ENCODE measurements at places on chromosomes 2 and 18. TPM values are rescaled to one million over a fixed set of nuclear protein-coding genes. Genes with fewer than 3 reads are reported as not detected.

DNA sequence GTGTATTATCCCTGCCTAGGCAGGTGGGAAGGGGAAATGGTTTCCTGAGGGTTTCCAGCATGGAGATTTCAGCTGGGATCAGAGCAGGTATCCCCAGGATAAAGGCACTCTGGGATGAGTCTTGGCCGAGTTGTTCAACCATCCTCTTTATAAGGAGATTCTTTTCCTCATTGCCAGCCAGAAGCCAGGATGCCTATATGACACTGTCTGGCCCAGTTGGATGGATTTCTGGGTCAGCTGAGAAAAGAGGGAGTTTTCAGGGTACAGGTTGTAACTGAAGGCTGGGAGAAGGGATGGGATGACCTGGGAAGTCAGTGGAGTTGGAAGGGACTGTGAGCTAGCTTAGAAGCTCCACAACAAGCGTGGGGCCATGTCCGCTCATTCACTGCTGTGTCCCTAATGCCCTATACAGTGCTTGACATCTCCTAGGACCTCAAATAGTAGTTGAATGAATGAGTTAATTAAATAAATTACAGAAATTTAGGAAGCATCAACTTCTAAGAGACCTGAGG, 8.3 kb downstream of the RHOB start:
- no peak for DNase-seq

The SDC1 gene
- total RNA-seq, result 0.21 TPM

GRCh38 chr2:60530660-60531281, 22.7 kb downstream of the BCL11A start:
- peak; percentile 68 for DNase-seq

DNA sequence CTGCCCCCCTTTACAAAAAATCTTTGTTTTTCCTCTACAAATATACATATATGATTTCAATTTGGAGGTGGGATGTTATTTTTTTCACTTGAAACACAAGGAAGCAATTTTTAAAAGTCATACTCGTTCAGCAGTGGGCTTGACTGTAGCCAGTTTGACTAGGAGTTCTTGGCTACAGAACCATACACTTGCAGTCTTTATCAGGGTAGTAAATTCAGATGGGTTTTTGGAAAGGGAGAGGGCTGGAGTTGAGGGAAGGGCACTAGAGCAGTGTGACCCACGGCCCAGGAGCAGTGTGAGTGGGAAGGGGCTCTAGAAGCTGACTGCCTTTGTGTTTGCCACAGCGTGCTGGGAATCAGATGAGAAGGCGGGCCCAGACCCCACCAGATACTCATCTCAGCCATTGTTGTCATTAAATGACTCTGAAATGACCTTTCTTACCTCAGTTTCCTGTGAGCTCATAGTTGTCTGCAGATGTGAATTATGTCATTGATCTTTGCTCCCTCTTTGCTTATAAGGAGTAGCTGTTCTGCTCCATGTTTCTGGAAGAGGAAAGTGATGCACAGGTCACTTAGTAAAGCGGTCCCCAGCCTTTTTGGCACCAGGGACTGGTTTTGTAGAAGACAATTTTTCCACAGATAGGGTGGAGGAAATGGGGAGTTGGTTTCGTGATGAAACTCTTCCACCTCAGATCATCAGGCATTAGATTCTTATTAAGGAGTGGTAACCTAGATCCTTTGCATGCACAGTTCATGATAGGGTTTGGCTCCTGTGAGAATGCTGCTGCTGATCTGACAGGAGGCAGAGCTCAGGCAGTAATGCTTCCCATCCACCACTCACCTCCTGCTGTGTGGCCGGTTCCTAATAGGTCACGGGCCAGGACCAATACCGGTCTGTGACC, 116.8 kb downstream of the SPTBN1 start:
- DNase-seq, result no peak

The HOXD13 gene
- total RNA-seq, result not detected

GRCh38 chr2:23720705-23721453, 206.0 kb downstream of the ATAD2B start:
- DNase-seq, result no peak

GRCh38 chr2:61281321-61281720, 119.3 kb downstream of the C2orf74 start:
- no peak for DNase-seq

DNA sequence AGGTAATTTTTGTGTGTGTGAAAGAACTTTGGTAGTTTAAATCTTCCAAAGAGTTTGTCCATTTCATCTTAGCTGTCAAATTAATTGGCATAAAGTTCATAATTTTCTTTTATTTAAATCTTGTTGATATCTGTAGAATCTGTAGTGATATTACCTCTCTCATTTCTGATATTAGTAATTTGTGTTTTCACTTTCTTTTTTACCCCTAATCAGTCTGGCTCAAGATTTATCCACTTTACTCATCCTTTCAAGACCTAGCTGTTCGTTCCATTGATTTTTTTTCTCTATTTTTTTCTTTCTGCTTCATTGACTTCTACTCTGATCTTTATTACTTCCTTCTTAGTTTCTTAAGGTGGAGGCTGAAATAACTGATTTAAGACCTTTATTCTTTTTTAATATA, 142.5 kb upstream of the OTX1 start:
- no peak for DNase-seq

All from left cardiac atrium (tissue), 4 donors.